ENCODE measurements at places on chromosomes 3 and 15.

DNA sequence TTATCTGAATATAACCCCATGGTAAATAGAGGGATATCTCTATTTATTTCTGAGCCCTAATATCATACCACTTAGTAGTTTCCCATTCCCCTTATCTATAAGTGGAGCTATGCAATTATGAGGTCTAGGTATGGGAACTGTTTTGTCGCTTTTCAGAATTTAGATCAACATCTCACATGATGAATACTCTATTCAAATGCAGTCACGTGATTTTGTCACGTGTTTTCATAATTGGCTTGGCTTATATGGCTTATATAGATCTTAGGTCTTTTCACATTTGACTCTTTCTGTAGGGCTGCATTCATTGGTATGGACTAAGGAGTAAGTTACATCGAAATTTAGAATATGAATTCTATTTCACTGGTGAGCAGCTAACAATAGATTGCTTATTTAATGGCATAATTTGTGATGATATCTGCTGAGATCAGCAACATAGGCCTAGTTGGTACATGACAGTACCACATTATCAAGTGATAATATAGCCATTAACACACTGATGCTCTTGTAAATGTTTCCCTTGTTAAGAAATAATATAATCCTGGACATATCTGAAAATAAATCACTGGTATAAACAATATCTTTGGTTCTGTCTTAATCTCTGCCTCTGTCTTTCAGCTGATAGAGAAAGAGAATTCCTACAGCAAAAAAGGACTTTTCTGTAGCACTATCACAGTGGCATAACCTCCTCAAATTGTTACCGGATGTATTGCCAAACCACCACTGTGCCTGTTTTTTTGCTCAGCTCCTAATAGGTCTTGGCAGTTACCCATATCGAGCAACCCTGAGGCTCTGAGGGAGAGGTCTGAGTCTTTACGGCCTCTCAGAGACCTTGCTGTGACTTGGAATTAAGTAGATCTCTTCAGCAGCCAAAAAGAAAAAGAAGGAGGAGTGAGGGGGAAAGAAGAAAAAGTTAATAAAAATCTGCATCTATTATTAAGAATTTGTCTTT lies 357.1 kb downstream of the ZPLD1 start:
- DNase-seq, result no peak

GRCh38 chr3:61616586-61616985 lies 55.2 kb downstream of the PTPRG start:
- peak; percentile 65 for DNase-seq

- DNase-seq, result peak; percentile 93
Measured at GRCh38 chr3:149129326-149130205, at the start of gene HPS3. HPS3 (plus strand) TSS chr3:149129638; CDS start chr3:149129724, 86 bp downstream.

- DNase-seq, result no peak
Measured at GRCh38 chr3:159319156-159319555, 517.3 kb downstream of the MFSD1 start.

DNA sequence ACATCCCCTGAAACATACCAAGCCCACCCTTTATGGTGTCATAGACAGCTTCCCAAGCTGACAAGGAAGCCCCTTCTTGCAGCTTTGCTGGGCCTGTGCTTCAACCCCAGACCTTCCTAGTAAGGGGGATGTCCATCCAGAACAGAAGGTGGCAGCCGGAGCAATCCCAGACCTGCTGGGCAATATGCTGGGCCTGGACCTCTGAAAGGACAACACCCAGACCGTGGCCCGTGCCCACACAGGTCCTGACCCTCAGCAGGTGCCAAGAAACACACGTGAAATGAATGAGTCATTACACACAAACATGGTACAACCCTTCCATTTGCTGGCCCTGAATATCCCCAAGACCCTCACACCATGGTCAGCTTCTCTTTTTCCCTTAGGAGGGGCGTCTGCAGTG lies 19.8 kb upstream of the VILL start:
- DNase-seq, result peak; percentile 51

- DNase-seq, result no peak
Measured at GRCh38 chr3:50490424-50490823, 13.0 kb downstream of the CACNA2D2 start.

DNA sequence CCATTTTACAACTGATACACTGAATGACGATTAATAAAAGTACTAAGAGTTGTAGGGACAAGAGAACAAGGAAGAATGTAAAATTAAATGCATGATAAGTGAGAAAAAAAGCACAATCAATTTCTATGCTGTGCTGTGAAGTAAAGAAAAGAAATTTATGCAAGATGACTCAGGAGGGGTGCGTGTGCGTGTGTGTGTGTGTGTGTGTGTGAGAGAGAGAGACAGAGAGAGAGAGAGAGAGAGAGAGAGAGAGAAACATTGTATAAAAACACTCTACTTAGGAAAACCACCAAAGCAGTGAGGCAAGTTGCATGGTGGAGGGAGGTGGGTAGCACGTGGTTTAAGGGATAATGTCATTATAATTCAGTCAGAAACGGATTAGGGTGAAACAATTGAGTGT lies 580.8 kb upstream of the ALCAM start:
- no peak for DNase-seq

DNA sequence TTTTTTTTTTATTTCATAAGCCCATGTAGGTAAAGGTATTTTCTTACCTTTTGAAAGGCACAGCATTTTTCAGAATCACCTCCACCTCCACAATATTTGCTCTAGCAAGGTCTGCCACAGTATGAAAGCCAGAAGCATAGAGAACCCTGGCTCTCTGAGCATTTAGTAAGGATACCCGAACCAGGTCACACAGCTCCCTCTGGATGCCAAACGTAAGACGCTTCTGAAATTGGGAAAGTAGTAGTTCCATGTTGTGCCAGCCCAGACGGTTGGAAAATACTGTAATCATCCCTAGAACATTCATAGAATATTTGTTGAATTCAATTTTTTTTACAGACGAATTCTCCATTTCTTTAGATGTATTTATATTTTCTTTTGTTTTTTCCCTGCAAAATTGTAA lies 52.4 kb downstream of the POLQ start:
- no peak for DNase-seq

DNA sequence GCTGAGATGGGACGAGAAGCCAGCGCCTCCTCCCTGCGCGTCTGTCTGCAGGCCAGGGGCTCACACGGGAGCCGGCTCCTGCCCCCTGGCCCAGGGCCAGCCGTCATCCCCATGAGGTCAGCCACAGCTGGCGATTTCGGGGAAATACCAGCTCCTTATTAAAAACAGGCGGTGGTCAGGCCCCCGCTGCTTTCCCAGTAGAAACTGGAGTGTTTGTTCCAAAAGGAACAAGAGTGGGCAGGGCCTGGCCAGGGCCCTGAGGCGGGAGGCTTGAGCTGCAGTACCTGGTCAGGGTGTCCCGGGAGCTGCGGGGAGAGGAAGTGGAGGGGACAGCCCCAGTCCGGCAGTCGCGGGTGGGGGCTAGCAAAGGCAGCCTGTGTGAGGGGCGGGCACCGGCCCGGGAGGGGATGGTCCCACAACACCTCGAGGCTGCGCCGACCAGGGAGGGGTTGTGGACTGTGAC lies 17.8 kb downstream of the MYL3 start:
- no peak for DNase-seq

GRCh38 chr3:58049143-58049785 lies 41.0 kb downstream of the FLNB start:
- DNase-seq, result peak; percentile 81
